ENCODE measurements at places on chromosomes 7 and 10. TPM values are rescaled to one million over a fixed set of nuclear protein-coding genes. Genes with fewer than 3 reads are reported as not detected.
A peak's percentile ranks its signal among the peaks of the same experiment; 100 is the strongest.

GRCh38 chr7:118195837-118196474 lies 12.0 kb downstream of the LSM8 start:
- peak; percentile 76 for DNase-seq

GRCh38 chr7:46011059-46011458 lies 90.0 kb upstream of the IGFBP3 start:
- DNase-seq: no peak

GRCh38 chr7:20030915-20031362 lies 186.2 kb downstream of the MACC1 start:
- no peak for DNase-seq

GRCh38 chr10:7255517-7255916 lies 155.3 kb downstream of the SFMBT2 start:
- DNase-seq: no peak

Gene HMX2
- 0.90 TPM for total RNA-seq
